ENCODE measurements at places on chromosomes 2 and 18.

DNA sequence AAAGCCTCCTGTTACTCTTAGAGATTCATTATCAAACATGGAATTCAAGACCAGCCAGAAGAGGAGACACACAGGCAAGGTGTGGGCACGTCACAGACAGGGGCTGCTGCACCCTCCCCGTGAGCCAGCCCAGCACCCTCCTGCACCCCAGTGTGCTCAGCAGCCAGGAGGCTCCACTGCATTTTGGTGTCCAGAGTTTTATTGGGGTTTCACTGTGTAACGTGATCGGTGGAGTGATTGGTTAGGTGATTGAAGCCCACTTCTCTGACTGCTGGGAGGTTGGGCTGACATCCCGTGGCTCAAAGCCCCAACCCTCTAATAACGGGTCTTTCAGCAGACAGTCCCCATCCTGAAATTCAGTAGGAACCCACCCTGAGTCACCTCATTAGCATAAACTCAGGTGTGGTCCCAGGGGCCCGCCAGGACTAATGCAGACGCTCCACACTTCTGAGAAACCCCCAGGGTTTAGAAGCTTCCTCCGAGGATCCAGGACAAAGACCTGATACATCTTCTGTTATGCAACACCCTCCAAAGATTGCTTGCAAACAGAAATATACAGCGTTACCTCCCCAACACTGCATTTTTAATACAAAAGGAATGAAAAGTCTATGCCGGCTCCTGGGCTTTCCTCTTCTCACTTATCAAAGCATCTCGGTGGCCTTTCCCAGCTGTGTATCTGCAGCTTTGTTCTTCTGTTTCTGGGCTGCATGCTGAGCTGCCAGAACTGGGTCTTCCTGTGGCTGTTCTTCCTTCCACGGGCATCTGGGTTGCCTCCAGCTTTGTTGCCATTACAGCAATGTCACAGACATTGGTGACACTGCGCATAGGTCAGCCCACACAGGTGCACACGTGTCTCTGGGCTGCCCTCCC lies 43.7 kb upstream of the SNED1 start:
- no peaks in the 10 kb centered on the region for H3K27me3 ChIP-seq
- peak; percentile 14 for DNase-seq
- no peaks in the 10 kb centered on the region for H3K4me1 ChIP-seq
- H3K4me3 ChIP-seq, result no peak overlapping the region

DNA sequence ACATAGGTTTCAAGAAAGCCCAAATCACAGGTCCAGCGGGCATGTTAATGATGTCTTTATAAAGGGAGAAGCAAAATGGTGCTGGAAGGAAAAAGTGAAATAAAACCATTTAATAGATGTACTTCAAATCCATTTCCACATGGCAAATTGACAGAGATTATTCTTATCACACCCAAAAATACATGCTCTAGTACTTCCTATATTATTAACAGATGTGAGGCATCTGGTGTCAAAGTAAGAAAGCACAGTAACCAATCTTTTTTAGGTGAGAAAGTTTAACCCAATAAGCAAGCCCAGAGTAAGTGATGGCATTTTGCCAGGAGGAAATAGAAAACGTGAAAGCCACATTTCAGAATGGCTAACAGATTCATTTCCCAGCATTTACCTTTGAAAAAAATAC lies 128.0 kb downstream of the ABCA12 start:
- DNase-seq, result no peak
- H3K27me3 ChIP-seq, result no peaks in the 10 kb centered on the region
- no peak overlapping the region for H3K4me3 ChIP-seq
- no peaks in the 10 kb centered on the region for H3K36me3 ChIP-seq

DNA sequence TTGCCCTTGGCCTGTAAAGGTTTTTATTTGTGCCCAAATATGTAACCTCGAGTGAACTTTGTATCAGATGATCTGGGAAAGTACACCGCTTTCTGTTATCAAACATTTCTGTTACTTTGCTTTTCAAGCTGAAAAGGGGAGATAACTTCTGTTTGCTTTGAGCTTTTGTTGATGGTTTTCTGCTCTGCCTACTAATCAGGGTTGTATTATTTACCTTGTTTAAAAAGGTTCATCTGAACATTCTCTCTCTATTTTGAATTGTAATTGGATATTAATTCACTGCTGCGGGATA lies 79.4 kb downstream of the XRCC5 start:
- no peaks in the 10 kb centered on the region for H3K27me3 ChIP-seq
- H3K4me3 ChIP-seq, result no peak overlapping the region
- peaks cover 6% of the 10 kb centered on the region for H3K4me1 ChIP-seq
- H3K27ac ChIP-seq, result no peak overlapping the region
- peaks cover 30% of the 10 kb centered on the region for H3K36me3 ChIP-seq

DNA sequence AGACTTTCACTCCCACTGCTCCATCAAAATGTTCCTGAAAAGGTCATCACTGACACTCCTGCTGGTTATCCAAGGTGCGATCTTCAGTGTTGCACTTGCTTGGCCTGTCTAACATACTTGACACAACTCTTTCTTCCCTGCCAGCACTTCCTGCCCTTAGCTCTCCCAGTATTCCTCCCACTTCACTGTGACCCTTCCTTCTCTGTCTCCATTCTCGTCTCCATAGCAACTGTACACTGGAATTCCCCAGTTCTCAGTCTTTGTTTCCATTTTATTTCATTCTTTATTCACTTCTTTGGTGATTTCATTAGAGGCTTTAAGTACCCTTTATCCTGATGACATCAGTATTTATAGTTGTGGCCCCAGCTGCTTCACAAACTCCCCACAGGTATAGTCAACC lies 333.0 kb downstream of the IRS1 start:
- H3K27me3 ChIP-seq, result no peaks in the 10 kb centered on the region
- H3K4me3 ChIP-seq, result no peak overlapping the region
- no peaks in the 10 kb centered on the region for H3K4me1 ChIP-seq
- H3K36me3 ChIP-seq, result no peaks in the 10 kb centered on the region

- no peaks in the 10 kb centered on the region for H3K36me3 ChIP-seq
- no peak overlapping the region for H3K27ac ChIP-seq
- no peak overlapping the region for H3K4me3 ChIP-seq
- H3K4me1 ChIP-seq, result no peaks in the 10 kb centered on the region
These were observed 21.4 kb downstream of the SLC3A1 start for GRCh38 chr2:44296653-44297052.

DNA sequence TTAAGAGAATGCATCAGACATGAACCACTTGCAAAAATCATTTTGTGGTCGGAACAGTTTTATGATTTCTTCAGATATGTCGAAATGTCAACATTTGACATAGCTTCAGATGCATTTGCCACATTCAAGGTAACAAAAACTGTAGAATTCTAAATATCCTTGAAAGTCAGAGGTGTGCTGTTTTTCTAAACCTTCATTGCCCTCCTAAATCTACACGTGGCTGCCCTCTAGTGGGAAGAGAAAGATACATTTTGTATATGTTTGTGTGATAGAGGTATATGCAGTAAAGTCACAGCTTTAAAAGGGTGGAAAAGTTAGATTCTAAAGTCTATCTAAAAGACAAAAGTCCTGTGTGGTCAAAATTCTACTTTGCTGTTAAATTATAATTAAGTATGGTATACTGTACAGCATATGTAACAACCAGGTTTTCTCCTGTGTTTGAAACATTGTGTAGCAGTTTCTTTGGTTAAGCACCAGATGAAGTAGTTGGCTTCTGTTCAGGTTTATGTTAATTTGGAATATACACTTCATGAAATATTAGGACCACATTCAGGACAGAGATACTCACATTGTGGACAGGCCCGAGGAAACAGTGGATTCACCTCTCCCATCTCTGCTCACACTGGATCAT lies 65.9 kb upstream of the ITM2C start:
- H3K27me3 ChIP-seq, result no peaks in the 10 kb centered on the region
- H3K4me3 ChIP-seq, result no peak overlapping the region
- H3K27ac ChIP-seq, result no peak overlapping the region
- H3K4me1 ChIP-seq, result peaks cover 18% of the 10 kb centered on the region
- peaks cover 19% of the 10 kb centered on the region for H3K36me3 ChIP-seq

DNA sequence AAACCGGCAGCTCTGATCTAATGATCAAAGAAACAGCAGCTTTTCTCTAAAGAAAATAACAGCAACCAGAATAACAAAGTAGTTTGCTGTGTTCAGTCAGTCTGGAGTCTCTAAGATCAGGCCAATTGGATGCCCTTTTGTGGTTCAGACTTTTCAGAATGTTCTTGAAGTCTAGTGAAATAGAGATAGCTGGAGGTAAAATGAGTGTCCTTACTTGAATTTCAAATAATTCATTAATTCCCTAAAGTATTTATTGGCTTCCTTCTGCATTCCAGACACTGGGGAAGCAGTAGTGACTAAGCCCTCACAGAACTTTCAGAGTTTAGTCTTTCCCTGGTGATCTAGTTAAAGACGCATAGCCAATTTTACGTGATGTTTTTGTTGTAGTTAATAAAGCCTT lies 58.7 kb downstream of the C18orf54 start:
- no peaks in the 10 kb centered on the region for H3K27me3 ChIP-seq
- H3K27ac ChIP-seq, result no peak overlapping the region
- no peak for DNase-seq
- H3K4me1 ChIP-seq, result no peaks in the 10 kb centered on the region
- no peaks in the 10 kb centered on the region for H3K36me3 ChIP-seq
- no peak overlapping the region for H3K4me3 ChIP-seq

DNA sequence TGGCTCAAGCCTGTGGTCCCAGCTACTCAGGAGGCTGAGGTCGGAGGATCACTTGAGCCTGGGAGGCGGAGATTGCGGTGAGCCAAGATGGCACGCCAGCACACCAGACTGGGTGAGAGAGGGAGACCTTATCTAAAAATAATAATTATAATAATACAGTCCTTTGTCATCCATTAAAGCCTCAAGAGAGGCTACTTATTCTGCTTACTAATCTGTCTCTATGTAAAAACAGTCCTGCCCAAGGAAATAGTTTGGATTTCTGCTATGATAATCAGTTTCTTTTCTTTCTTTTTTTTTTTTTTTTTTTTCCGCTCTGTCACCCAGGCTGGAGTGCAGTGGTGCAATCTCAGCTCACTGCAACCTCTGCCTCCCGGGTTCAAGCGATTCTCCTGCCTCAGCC lies 228.3 kb downstream of the C1D start:
- H3K4me1 ChIP-seq, result no peaks in the 10 kb centered on the region
- H3K36me3 ChIP-seq, result no peaks in the 10 kb centered on the region
- H3K4me3 ChIP-seq, result no peak overlapping the region

DNA sequence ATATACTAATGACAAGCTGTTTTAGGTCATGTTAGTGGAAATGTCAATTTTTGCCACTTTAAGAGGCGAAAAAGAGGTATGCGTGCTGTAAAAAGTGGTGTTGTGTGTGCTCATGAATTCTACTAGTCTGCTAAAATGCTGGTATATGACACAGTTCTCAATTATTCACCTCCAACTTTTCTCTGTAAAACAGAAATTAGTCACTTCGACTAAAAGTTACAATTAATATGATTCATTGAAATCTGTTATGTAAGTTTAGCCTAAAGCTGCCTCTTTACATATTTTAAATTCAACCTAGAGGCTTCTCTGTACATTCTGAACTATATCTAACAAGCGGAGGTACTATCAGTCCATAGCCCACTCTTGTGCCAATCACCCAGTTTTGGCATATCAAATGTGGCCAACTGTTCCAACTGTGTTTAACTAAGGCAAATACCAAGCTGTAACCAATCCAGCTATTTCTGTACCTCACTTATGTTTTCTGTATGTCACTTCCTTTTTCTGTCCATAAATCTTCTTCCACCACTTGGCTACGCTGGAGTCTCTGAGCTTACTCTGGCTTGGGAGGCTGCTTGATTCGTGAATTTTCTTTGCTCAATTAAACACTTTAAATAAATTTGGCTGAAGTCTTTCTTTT lies 20.8 kb downstream of the BAZ2B start:
- H3K4me1 ChIP-seq, result no peaks in the 10 kb centered on the region
- no peak overlapping the region for H3K4me3 ChIP-seq
- no peaks in the 10 kb centered on the region for H3K27me3 ChIP-seq
- H3K27ac ChIP-seq, result no peak overlapping the region
- H3K36me3 ChIP-seq, result no peaks in the 10 kb centered on the region

DNA sequence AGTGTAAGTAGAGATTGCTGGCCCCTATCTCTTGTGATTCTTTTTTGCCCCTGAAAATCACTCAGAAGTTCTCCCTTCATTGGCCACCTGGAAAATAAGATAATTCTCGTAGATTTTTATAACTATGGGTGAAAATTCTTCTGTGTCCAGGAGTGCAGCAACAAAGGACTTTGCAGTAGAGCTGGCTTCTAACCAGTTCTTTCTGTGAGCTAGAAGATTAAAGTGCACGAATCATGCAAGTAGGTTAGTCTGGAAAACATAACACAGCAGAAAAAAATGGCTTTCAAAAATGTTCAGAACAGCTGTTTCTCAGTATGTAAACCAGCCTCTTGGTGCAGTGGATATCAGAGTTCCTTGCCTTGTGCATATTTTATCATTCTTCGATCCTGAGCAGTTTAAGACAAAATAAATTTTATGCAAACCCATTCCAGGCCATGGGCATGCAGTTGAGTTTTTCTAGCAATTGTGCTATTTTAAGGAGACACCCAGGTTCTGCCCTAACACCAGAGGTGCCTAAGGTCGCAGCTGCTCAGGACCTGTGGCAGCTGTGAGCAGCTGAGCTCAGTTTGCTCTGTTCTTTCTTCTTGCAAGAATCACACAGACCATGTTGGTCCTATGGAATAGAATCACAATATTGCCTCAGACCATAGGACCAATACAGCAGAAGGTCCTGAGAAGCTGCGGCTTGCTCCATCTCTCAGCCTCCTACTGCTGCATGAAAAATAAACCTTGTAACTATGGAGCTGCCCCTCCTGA lies 80.9 kb upstream of the BCL2L11 start:
- no peak overlapping the region for H3K4me3 ChIP-seq
- H3K27ac ChIP-seq, result no peak overlapping the region
- peaks cover 6% of the 10 kb centered on the region for H3K4me1 ChIP-seq
- no peaks in the 10 kb centered on the region for H3K27me3 ChIP-seq
- H3K36me3 ChIP-seq, result no peaks in the 10 kb centered on the region

- H3K4me1 ChIP-seq, result no peaks in the 10 kb centered on the region
- H3K4me3 ChIP-seq, result no peak overlapping the region
- no peaks in the 10 kb centered on the region for H3K27me3 ChIP-seq
- H3K27ac ChIP-seq, result no peak overlapping the region
- H3K36me3 ChIP-seq, result no peaks in the 10 kb centered on the region
These were observed 131.5 kb downstream of the PPP1R1C start for GRCh38 chr2:182117196-182117595.

Data from natural killer cell (primary cell).